Ammon's horn (tissue), 1 donor: ENCODE measurements at places on chromosomes 7 and 10.
A peak's percentile ranks its signal among the peaks of the same experiment; 100 is the strongest.

DNA sequence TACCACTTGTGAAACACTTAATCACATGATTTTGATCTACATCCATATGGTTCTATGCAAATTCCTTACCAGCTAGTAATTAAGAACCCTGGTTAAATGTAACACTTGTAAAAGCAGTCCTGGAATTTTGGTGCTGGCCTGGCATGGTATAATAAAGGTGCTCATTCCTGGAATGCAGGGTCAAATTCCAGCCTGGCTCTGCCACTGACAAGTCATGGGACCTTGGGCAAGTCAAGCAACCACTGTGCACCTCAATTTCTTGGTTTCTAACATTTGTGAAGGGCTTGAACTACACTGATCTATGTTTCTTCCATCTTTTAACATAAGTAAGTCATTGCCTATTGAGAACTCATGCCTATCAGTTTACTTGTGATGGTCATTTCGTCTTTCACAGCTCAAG, 91.9 kb upstream of the PIK3CG start:
- DNase-seq, result no peak

DNA sequence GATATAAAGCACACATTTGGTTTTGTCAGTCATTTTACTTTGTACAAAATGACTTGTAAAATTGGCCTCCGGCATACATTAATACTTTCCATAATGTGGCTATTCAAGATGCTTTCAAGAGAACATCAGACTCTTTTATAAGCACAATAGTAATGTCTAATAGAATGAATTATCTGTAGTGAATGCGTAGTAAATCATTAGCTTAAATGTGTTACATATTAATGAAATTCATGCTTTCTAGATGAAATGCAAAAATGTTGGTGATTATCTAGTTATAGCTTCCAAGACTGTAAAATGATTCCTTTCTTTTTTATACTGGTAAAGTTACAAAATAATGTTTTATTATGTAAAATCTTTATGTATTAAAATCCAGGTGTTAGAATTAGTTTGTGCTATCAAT, 144.0 kb downstream of the BBS9 start:
- DNase-seq, result no peak

DNA sequence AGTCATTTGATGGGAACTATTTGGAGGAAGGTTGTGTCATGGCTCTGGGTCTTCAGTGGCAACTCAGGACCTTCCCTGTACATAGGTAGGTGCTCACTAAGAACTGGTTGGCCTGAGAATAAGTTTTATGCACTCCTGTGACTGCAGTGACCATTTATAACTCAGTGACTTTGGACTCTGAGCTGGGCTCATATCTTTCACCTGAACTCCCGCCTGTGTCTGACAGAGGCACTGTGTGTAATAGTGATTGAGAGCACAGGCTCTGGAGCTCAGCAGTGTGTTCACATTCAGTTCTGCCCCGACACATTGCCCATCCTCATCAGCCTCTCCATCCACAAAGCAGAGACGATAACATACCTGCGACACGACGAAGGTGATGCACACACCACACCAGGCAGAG, 34.6 kb upstream of the VIPR2 start:
- no peak for DNase-seq

- peak; percentile 77 for DNase-seq
Measured at GRCh38 chr10:47165711-47166404, 134.1 kb upstream of the GDF10 start.

- DNase-seq, result no peak
Measured at GRCh38 chr10:21860718-21861117, 142.8 kb downstream of the DNAJC1 start.

DNA sequence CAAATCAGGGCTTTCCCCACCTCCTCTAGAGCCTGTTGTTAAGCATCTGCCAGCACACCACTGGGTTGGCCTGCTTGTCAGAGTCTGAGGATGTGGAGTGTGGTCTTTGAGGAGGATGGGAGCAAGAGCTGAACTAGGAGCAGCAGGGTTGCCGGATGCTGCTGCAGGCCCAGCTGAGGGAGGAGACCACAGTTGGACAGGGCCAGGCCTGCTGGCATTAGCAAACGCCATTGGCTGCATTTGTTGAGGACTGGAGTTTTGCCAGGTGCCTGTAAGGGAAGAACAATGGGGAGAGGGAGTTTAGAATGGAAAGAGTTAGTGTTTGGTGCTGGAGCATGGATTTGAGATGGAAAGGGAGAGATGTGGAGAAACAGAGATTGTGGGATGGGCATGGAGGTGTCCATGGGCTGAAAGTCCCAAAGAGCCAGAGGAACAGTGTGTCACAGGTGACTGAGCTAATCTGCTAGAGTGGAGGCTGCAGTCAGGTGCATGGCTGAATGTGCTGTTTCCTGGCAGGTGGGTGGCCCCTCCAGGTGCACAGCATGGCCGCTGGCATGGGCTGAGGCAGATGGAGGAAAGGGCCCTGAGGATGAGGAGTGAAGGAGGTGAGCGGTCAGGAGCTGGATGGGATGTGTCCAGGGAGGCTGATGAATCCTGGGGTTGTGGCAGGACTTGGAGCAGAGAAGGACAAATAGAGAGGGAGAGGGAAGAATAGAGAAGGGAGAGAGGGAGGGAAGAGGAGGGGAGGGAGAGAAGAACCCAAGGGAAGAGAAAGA, 40.7 kb downstream of the LEP start:
- DNase-seq, result no peak

DNA sequence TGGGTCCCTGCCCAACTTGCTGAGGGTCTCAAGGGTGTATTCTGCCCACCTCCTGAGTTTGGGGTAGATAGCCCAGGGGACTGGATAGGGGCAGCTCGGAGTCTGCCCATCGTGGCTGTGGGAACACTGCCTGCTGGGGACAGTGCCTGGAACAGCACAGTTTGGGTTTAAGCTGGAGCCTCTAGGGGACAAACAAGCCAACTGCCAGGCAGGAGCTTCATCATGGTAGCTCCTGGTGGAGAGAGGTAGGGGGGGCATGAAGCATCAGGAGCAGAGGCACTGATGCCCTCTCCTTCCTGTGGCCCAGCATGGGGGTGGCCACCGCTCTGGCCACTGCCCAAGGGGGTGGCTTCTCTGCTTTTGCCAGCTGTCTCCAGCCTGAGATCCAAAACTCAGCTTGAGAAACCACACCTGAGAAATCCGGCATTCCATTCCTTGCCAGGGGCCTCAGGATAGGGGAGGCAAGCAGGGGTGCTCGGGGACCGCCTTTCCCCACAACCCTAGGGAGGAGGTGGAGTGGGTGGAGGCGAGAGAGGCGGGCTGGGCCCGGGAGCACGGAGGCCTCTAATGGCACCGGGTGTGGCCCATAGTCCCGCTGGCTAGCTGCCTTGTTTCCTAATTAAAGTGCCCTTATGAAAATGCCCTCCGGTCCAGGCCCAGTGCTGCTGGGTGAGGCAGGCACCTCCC, 47.6 kb downstream of the UNC5B start:
- DNase-seq, result no peak

DNA sequence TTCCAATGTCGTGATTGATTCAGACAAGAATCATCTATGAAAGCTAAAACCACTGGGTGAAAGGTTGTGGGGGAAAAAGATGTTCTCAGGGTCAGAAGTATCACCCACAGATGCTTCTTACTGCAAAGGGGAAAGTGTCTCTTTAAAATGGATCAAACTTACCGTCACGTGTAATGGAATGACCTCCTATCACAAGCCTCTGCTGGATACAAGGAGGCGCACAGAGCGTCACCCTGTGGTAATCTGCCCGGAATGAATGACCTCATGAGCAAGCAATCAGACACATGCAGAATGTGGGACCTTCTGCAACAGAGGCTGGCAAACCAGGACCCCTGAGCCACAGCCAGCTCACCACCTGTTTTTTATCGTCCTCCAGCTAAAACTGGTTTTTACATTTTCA, 33.0 kb downstream of the WIPF3 start:
- DNase-seq, result no peak

GRCh38 chr10:133162178-133162909, 2.3 kb downstream of the KNDC1 start:
- peak; percentile 83 for DNase-seq

GRCh38 chr7:52146871-52147634, 830.4 kb upstream of the COBL start:
- no peak for DNase-seq

DNA sequence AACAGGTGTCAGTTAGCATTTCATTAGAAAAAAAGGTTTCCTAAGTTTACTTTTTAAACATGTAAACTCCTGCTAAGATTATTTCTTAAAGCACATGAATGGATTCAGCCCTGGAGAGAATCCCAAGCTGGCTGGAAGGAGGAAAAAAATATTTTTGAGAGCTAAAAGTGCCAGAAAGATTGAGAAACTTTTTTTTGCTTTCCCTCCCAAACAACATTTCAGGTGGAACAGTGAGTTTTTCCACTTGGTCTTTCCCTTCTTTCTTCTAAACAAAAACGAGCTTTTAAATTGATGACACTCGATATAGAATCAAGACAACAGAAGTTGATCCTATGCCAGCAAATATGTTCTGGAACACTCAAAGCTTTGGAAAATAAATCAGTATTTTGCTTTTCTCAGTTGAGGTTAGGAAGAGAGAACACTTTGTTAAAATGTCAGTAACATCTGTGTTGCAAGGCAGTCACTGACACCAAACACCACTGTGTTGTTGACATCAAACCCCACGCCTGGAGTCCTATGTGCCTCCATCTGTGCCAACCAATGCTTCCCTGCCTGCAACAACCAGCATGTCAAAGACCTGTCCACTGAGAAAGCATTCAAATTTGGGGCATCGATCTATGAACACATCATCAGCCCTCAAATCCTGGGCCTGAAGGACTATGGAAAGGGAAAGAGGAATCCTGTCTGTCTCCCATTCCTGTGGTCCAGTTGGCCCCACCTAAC, 22.9 kb upstream of the INSIG1 start:
- DNase-seq, result no peak

- DNase-seq, result no peak
Measured at GRCh38 chr10:45456822-45457221, 82.8 kb downstream of the ALOX5 start.
